ENCODE measurements at places on chromosomes 6 and 20. TPM values are rescaled to one million over a fixed set of nuclear protein-coding genes. Genes with fewer than 3 reads are reported as not detected.

Gene ASXL1
- 85.1 TPM for total RNA-seq

Gene MATN4
- not detected for total RNA-seq

Gene HDGFL1
- total RNA-seq = not detected

Gene ADISSP
- 24.6 TPM for total RNA-seq

DNA sequence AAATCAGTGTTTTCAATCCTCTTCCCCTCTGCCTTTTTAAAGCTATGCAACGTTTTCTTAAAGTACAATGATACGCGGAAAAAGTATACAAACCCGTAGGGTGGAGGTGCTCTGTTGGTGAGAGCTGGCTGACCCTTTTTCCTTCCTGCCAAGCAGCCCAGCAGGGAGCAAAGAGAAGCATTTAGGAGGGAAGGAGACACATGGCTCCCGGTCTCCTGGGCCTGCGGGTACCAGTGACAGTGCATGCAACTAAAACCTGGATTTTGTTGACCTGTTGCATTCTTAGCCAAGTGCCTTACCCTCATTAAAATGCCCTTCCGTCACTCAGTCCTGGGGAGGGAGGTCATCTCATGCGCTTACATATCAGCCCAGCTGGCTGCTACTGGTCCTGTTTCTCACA lies 87.2 kb downstream of the SLX4IP start:
- no peak for DNase-seq

DNA sequence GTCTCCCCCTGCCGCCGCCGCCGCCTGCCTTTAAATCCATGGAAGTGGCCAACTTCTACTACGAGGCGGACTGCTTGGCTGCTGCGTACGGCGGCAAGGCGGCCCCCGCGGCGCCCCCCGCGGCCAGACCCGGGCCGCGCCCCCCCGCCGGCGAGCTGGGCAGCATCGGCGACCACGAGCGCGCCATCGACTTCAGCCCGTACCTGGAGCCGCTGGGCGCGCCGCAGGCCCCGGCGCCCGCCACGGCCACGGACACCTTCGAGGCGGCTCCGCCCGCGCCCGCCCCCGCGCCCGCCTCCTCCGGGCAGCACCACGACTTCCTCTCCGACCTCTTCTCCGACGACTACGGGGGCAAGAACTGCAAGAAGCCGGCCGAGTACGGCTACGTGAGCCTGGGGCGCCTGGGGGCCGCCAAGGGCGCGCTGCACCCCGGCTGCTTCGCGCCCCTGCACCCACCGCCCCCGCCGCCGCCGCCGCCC lies 474 bp downstream of the CEBPB start:
- DNase-seq = no peak

DNA sequence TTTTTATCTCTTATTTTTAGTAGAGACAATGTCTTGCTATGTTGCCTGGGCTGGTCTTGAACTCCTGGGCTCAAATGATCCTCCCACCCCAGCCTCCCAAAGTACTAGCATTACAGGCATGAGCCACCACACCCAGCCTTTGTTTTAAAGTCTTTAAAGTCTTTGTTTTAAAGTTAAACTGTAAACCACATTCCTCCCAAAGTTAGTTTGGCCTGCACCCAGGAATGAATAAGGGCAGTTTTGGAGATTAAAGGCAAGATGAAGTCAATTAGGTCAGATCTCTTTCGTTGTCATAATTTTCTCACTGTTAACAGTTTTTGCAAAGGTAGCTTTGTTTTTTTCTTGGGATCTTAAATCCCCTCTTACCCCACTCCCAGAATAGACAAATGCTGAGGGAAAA lies 63.8 kb downstream of the UBR2 start:
- no peak for DNase-seq

DNA sequence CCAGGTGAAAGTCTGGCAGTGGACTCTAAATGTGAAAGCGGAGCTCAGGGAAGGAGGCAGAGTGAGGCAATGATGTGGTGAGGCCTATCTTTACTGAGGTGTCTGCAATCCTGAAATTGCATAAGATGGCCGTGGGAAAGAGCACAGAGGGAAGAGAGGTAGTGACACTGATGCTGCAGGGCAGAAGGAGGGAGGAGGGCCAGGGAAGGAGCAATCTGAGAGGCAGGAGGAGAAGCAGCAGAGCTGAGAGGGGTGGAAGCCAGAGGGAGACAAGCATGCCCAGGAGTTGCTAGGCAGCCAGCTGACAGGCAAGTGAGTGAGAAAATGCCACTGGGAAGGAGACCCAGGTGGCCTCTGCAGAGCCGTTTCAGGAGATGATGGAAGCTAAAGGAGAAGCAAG lies 97.4 kb upstream of the CNR1 start:
- DNase-seq = no peak

DNA sequence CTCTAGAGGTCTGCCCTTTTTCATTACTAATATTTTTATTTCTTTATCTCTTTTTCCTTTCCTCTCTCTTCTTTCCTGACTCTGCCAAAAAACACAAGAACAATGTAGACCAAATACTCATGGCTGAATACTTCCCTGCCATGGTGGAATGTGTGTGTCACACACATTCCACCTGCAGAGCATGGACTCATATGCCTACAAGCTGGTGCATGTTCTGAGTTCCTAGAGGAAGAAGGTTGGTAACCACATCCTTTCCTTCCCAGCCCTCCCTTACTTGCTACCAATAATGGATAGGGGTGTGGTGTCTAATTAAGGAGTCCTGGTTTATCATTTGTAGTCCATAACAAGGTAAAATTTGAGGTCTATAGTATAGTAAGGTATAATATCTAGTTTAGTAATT lies 15.2 kb upstream of the CST9L start:
- DNase-seq = no peak

DNA sequence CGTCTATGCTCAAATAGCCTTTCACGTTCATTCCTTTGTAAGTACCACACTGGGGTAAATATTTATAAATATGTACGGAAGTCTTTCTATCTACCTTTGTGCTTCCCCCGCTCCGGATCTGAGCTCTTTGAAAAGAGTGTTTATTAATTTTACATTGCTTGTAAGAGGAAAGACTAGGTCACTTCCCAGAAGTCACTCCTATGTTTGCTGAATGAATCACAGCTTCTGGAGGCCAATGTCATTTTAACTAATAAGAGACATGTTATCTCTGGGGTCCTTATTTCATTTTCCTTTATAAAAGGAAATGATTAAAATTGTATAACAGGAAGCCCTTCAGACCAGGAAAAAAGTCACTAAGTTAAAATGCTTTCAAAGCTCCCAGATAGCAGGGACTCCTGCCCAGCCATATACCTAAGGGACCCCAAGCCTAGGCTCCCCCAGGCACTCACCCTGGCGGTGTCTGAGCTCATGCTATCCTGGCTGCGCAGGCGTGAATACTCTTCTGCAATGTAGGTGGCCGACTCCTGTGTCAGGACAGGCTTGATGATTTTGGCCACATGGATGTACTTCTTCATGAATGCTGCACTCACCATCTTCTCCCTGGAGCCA lies 12.6 kb downstream of the MCM3 start:
- DNase-seq = no peak

GRCh38 chr6:3490625-3490980 lies 33.8 kb upstream of the SLC22A23 start:
- no peak for DNase-seq

- no peak for DNase-seq
Observed at GRCh38 chr6:14500809-14501208, 383.2 kb downstream of the CD83 start.

Measured in ovary (tissue), 10 donors.